ENCODE measurements at places on chromosomes 5 and 9.

DNA sequence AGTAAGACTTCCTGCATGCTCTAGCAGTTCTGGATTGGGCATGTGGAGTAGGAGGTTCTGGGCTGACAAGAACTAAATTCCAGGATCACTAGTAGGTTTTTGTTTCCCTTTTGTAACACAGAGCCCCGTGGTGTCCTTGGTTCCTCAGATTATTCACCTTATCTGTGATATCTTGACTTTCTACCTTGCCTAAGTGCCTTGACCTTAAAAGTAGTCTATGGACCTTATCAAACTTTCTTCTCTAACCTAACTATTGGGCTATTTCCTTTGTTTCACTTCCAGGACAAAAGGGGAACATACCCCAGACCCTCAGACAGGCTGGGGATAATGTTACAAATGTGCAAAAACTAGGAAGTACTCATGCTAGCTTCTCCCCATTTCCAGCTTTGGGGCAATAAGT, 595.3 kb downstream of the PSAT1 start:
- DNase-seq = no peak

GRCh38 chr9:133032171-133032570, 1.4 kb downstream of the GTF3C5 start:
- DNase-seq = no peak

- no peak for DNase-seq
Observed at GRCh38 chr9:119801311-119801710, 432.1 kb upstream of the BRINP1 start.

GRCh38 chr9:128211186-128211980, 8.2 kb downstream of the DNM1 start:
- DNase-seq = no peak

- no peak for DNase-seq
Observed at GRCh38 chr5:35477911-35478310, 139.8 kb upstream of the SPEF2 start.

GRCh38 chr5:170171811-170172210, 61.0 kb upstream of the C5orf58 start:
- DNase-seq = no peak

DNA sequence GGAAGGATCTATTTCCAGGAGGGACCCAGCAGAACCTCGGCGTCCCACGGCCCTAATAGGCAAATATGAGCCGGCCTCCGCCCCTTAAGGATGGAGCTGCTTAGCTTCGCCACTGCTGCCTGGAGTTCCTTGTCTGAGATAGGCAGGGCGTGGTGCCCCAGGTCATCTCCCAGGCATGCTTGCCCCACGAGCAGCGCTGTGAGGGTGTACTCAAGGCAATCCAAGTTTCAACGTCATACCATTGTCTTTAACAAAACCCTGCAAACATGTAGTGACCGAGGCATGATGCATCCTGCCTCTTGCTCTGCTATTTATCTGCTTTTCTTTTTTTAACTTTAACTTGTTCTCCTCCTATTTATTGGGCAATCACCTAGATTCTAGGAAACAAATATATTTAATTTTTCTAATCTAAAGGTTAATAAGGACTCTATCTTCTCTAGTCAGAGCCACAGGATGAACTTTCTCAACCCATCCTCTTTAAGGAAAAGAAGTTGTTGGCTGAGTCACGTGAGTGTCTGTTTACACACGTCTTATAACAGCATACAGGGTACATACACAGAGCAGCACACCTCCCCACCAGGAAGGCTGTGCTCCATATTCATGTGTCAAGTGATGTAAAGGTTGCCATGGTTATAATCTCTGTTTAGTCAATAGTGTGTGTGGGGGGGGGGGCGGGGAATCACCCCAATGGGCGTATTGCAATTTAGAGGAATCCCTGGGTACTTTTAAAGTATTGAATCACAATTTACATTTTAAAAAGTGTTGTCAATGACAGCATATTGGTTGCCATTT, 27.3 kb upstream of the ZSWIM6 start:
- no peak for DNase-seq

- no peak for DNase-seq
Observed at GRCh38 chr5:6556089-6556801, 76.6 kb downstream of the NSUN2 start.

DNA sequence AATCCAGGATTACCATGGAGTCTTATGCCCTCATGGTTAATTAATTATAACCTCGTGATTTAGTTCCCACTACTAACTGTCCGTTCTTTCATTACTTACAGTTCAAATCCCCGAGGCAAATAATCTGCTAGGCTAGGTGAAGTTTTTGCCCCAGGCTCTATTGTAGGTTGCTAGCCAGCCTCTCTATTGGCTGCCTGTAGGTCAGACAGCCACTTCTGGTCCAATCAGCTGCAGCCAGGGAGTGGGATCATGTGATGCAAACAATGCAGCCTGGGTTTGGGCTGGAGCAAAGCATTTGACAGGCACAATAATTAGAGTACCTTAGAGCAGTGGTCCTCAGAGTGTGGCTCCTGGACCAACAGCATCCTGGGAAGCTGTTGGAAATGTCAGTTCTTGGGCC, 17.7 kb downstream of the TMEM252 start:
- no peak for DNase-seq

Data from NCI-H1417 (cell line).